ENCODE measurements at places on chromosomes 2 and 18.

- DNase-seq = no peak
Measured at GRCh38 chr2:52874466-52875106, 893.0 kb upstream of the CHAC2 start.

GRCh38 chr2:84904717-84905174, 710 bp upstream of the TMSB10 start:
- DNase-seq = peak; percentile 79

DNA sequence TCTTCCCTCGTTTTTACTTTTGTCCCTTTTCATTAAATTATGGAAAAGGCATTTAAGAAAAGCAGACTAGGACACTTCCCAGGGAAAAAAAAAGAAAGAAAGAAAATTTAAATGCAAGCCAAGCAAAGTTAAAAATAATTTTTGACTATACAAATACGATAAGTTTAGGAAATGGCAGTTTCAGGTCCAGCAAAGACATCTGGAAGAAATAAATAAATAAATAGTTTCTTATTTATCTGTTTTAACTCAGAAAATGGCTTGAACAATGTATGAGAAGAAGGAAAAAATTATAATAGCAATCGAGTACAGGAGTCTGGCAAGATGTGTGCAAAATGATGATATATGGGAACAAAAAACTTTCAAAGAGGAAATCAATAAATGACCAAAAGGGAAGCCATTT, 114.6 kb upstream of the NCKAP5 start:
- DNase-seq = no peak

- DNase-seq = no peak
Measured at GRCh38 chr2:28280619-28281018, 112.0 kb upstream of the FOSL2 start.

GRCh38 chr2:225124311-225125017, 82.2 kb upstream of the DOCK10 start:
- no peak for DNase-seq

GRCh38 chr2:29841386-29842004, 79.9 kb downstream of the ALK start:
- DNase-seq = no peak

GRCh38 chr2:27442920-27443282, 720 bp downstream of the KRTCAP3 start:
- DNase-seq = no peak

DNA sequence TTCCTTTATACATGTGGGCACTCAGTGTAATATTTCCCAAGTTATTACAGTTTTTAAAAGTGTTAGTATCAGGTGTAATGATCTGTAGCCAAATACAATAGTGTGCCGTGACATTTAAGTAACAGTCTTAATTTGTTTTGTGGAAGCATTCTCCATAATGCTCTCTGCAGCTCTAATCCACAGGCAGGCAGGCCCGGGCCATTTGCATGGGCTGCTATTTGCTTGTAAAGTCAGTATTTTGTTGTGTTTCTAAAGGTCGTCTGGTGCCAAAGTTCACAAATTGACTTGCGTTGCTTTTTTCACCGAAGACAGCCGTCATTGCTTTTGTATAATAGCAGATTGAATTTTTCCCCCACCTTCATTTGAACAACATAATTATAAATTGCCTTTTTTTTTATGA, 153.0 kb downstream of the GBX2 start:
- DNase-seq = no peak

DNA sequence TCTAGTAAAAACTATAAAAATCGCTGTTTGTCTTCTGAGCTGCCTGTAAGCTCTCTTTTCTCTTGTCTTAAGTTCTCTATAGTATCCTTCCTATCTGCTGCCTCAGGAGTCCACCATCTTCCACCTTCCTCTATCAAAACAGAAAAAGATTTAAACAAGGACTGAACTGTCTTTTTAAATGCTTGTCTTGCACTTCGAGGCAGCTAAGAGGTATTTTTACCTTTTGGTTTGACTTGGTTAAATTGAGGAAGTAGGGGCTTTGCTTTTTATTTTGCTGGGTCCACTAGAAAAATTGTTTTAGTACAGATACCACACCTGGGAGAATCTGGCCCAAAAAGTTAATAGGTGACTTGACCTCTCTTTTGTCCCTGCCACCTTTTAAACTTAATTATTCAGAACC, 12.2 kb downstream of the SESTD1 start:
- DNase-seq = no peak

DNA sequence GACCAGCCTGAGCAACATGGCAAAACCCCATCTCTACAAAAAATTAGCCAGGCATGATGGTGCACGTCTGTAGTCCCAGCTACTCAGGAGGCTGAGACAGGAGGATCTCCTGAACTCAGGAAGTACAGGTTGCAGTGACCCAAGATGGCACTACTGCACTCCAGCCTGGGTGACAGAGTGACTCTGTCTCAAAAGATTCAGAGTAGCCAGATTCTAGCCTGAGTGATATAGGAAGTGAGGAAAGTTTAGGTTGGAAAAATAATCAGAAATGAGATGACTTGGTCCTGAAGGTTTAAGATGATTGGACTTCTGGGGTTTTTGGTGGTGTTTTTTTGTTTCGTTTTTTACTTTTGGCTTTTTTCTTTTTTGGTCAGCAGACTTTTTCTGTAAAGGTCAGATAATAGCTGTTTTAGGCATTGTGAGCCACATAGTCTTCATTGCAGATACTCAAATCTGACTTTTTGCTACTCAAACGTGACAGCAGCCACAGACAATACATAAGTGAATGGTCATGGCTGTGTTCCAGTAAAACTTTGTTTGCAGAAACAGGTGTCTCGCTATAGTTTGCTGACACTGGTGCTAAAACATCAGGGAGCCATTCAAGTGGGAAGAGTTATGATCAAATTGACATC, 104.1 kb upstream of the UBXN4 start:
- no peak for DNase-seq

- DNase-seq = no peak
Measured at GRCh38 chr2:144010096-144010836, 509.7 kb downstream of the ZEB2 start.

GRCh38 chr2:217710211-217710765, 292.5 kb downstream of the TNS1 start:
- no peak for DNase-seq

DNA sequence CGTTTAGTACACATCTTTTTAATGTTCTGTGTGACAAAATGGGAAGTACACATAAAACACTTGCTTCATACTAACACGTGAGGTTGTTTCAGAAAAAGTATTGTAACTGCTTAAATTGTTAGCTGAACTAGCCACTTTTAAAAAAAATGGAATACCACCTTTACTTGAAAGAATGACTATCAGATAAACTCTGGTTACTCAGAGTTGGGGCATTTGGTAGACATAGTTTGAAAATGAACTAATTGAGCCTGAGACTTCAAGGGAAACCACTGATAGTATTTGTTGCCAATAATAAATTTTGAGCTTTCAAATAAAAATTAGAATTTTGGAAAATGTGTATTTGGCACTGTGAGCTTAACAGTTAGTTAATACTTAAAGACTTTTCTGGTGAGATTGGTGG, 103.0 kb upstream of the FBXO11 start:
- no peak for DNase-seq

- DNase-seq = no peak
Measured at GRCh38 chr18:10239103-10239502, 215.3 kb upstream of the APCDD1 start.

- DNase-seq = no peak
Measured at GRCh38 chr2:84247532-84247931, 211.5 kb downstream of the SUCLG1 start.

DNA sequence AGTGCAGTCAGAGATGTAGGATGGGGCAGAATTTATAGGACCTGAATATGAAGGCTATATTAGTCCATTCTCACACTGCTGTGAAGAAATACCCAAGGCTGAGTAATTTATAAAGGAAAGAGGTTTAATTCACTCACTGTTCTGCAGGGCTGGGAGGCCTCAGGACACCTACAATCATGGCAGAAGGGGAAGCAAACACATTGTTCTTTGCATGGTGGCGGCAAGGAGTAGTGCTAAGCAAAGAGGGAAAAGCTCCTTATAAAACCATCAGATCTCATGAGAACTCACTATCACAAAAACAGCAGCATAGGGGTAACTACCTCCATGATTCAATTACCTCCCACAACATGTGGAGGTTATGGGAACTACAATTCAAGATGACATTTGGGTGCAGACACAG, 76.8 kb upstream of the MSTN start:
- DNase-seq = no peak

DNA sequence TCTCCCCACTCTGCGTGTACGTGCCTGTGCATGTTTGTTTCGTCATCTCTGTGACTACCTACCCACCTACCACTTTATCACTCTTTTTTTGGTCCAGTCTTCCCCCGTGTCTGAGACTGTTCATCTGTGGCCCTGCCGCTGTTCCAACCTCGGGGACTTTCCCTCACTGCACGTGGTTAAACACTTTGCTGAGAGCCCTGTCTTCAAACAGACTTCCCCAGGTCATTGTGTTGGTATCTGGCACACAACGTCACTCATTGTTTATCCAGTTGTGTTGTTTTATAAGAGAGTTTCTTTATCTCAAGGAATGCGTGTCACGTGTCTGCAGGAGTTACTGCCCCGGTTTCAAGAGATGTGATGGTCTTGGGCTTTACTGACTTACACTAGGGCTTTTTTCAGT, 262.0 kb upstream of the RASGRP3 start:
- DNase-seq = peak; percentile 51

DNA sequence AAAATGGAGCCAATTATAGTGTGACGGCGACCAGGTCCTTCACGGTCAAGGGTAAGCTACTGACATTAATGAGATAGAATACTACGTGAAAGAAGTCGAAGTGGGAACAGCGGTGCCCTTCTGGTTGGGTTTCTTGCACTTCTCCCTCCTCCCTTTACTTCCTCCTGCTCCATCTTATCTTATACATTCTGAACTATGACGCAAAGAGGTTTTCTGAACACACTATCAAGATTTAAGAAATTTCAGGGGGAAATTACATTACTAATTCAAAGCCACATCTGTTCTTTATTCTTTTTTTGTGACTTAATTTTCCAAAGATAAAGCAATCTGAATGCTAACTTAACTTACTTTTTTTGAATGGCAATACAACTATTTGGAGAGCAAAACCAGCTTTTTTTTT, 14.8 kb upstream of the IL18R1 start:
- DNase-seq = no peak

GRCh38 chr2:55842046-55842445, 81.5 kb downstream of the EFEMP1 start:
- no peak for DNase-seq

GRCh38 chr2:108570416-108570815, 36.1 kb downstream of the LIMS1 start:
- no peak for DNase-seq

DNA sequence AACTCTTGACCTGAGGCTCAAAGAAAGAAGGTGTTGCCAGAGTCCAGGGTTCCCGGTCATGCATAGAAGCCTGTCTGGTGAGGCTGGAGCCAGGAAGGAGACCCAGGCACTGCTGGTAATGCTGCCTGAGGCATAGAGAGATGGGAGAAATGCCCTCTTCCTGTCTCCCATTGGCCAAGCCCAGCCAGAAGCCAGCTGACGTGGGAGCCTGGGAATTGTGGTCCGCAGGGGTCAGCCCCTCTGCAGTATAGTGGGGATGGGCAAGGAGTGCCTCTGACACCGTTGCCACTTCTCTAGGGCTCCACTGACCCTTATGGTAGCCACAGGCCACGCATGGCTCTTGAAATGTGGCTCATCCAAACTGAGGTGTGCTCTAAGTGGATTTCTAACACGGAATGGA, 95.7 kb downstream of the CTIF start:
- DNase-seq = no peak

DNA sequence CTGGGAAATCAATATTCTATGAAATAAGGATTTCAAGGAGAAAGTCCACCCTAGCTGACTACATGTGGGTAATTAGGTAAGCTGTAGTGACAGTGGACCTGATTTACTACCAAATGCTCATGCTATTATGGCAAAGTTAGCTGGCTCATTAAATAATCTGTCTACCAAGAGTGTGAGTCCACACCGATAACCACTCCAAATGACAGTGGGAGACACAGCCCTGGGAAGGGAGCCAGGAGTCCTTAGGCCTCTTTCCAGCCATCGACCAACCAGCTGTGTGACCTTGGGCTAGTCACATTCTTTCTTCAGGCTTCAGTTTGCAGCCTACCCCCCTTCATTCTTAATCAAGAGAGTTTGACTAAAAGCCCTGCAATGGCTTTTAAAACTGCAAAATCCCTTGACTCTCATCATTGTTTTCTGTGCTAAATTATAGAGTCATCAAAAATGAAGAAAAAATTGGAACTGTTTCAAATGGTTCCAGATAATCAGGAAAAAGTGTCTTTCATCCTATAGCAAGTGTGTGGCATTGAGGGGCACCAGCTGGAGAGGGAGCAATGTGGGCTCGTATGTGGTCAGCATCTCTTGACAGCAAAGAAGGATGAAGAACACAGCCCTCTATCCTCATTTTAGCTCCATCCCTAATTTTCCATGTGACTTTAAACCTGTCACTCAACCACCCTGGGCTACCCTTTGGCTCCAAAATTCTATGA, 45.6 kb upstream of the SLC14A2 start:
- no peak for DNase-seq

- no peak for DNase-seq
Measured at GRCh38 chr2:201249889-201250288, 10.4 kb upstream of the CASP8 start.

DNA sequence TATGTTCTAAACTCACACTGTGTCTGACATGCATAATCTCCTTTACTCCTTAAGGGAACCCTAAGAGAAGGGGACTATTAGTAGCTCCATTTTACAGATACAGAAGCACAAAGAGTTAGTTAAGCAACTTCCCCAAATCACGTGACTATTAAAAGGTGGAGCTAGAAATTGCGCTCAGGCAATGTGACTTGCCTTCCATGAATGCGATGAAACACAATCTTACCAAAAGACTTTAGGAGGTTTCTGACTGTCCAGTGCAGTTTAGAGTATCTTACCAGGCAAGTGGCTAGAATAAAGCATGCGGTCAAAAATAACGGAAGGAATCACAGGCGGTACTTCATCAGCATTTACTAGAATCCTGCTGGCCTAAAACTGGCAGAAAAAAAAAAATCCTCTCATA, 70.4 kb downstream of the ZNF521 start:
- DNase-seq = no peak

GRCh38 chr2:16948710-16949109, 283.1 kb upstream of the CYRIA start:
- no peak for DNase-seq

GRCh38 chr2:214076527-214076926, 334.3 kb upstream of the VWC2L start:
- no peak for DNase-seq

GRCh38 chr18:76978616-76979015, 154.0 kb downstream of the MBP start:
- no peak for DNase-seq

Data from heart right ventricle (tissue), 16 donors.